ENCODE measurements at places on chromosomes 1 and 21.

GRCh38 chr1:41475859-41476567, 8.5 kb downstream of the EDN2 start:
- DNase-seq: no peak

GRCh38 chr1:108590957-108591356, 31.1 kb downstream of the EEIG2 start:
- DNase-seq: no peak

DNA sequence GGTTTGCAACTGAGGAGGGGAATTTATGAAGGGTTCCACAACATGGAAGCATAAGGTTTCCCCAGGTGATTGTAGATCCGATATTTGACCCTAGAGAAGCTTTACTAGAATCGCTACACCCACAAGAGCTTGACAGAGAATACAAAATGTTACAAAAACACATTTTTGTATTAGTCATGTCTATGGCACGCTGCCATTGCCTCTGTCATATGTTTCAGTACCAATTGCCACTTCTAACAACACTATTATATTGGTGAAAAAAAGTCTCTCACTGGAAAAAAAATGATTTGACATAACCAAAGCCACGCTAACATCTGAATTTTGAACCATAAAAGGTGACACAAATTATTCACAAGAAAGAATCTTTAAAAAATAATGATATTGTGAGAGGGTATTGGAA, 214.5 kb downstream of the KCNT2 start:
- no peak for DNase-seq

- no peak for DNase-seq
Measured at GRCh38 chr1:210627755-210628154, 299.1 kb downstream of the HHAT start.

- no peak for DNase-seq
Measured at GRCh38 chr1:54046671-54047383, 6.2 kb downstream of the TMEM59 start.

DNA sequence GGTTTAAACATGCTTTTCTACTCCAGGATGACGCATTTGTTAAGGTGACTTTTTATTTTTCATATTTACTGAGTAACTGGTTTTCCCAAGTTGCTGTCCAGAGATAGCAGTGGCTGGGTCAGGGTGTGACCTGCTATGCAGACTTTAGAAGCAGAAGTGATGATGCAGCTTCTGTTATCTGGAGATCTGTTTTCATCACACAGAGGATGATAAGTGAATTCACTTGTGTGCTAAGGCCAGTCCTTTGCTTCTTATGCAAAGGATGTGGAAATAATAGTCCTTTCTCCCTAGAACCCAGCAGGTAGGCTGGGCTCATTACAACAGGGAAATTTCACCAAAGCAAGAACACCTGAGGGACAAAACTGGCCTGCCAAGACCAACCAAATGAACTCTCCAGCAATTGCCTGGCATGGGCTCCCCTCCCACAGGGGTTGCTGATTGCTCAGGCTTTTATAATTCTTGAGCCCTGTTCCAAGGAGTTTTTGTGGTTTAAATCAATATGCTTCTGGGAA, 97.8 kb upstream of the LPGAT1 start:
- DNase-seq: no peak

GRCh38 chr21:32437729-32438128, 25.2 kb downstream of the EVA1C start:
- no peak for DNase-seq

DNA sequence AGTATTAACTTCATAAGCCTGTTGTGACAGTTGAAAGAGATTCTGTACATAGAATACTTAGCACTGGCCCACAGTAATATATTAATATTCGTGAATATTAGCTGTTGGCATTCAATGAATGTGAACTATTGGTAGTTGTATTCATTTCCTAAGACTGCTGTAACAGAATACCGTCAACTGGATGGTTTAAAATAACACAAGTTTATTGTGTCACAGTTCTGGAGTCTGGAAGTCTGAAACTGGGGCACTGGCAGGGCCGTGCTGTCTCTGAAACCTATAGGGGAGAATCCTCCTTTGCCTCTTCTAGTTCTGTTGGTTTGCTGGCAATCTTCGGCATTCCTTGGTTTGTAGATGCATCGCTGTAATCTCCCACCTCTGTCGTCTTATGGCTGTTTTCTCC, 47.5 kb downstream of the OLFML3 start:
- no peak for DNase-seq

All from stimulated activated CD8-positive, alpha-beta memory T cell treated with anti-CD3 and anti-CD28 coated beads, Interleukin-4, amount 100 ng/mL, for 1 hour (primary cell).